ENCODE measurements at places on chromosomes 12 and 14.

DNA sequence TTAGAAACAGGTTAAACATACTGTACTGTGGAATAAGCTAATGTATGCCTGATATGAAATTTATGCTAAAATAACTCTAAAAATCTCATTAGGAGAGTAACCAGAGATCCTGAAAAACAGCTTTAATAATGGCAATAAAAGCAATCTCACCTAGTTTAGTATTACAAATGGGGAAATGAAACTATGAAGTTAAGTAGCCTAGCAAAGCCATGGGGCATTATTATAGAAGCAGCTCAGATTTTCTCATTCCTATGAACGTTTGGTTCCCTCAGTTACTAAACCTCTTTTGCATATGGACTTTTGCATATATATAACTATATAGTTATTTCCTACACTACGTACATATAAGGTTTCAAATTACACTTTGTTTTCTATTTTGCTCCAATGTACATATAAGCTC is 25.0 kb upstream of the APPL2 start:
- no peak for DNase-seq

DNA sequence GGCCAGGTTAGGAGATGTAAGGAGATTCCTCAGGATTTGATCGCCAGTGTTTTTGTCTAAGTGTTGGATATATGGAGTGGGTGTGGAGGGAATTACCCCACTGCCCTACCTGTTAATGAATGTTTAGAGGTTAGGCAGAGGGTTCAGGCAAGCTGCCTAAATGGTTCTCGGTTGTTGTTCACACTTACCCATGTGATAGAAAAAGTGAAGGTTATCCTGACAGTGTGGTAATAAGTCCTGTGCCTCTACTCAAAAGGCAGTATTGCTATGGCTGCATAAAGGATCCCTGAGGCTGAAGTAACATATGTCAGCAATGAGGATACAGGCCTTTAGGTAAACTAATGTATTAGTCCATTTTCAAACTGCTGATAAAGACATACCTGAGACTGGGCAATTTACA is 112.0 kb downstream of the GPHN start:
- no peak for DNase-seq

GRCh38 chr12:104588047-104588920 is 131.5 kb downstream of the CHST11 start:
- peak; percentile 84 for DNase-seq

DNA sequence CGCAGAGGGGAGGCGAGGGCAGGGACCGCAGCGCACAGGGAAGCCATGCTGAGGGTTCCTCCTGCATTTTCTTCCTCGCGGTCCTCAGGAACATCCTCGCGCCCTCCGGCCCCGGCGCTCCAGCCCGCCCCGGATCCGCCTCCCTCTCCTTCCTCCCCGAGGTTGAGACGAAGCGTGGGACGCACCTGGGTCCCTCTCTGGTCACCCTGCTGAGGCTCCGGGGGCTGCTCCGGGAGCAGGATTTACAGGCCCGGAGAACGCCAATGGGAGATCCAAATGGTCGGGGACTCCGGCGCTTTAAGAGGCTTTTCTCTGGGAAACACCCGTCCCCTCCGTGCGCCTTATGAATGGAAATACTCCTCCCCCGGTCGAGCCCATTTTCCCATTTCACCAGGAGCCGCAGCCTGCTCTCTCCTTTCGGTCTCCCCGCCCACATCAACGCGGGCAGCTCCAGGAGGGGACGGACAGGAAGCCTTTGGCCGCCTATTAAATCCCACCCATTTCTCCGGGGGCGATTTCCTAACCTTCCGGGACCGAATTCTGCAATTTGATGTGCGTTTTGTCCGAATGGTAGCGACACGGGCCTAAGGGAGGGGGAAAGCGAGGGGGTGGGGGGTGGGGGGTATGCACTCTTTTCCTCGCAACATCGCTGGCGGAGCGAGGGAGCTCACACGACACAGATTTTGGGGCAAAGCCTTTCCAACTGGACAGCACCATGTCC is at the start of gene UNC79:
TSS of gene UNC79 (plus strand) at position 625 of the 721 bp plus-strand sequence. CDS start at position 716, 91 bp downstream.
- no peak for DNase-seq

DNA sequence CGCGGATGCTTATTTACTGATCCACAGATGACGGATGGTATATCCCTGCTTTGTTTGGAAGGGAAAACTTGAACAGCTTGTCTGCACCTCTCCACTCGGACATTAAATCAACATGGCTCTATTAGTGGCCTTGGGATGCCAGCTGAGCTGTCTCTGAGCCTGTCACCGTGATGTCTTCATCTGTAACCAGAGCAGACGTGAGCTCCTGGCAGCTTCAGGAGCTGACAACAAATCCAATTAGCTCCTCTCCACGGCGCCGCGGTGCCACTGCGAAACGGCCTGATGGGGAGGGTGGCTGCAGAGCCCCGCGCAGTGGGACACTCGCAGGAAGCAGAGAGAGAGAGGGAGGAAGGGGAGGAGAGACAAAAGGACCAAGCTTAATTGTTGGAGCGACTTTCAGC is 112.3 kb downstream of the PAPOLA start:
- DNase-seq, result no peak

- DNase-seq, result no peak
Measured at GRCh38 chr14:22481546-22481945, 107.5 kb downstream of the DAD1 start.

GRCh38 chr14:97106166-97106565 is 309.0 kb downstream of the VRK1 start:
- no peak for DNase-seq

GRCh38 chr12:104486943-104487819 is 30.4 kb downstream of the CHST11 start:
- DNase-seq, result no peak

GRCh38 chr12:62971769-62972525 is 37.0 kb upstream of the PPM1H start:
- no peak for DNase-seq

DNA sequence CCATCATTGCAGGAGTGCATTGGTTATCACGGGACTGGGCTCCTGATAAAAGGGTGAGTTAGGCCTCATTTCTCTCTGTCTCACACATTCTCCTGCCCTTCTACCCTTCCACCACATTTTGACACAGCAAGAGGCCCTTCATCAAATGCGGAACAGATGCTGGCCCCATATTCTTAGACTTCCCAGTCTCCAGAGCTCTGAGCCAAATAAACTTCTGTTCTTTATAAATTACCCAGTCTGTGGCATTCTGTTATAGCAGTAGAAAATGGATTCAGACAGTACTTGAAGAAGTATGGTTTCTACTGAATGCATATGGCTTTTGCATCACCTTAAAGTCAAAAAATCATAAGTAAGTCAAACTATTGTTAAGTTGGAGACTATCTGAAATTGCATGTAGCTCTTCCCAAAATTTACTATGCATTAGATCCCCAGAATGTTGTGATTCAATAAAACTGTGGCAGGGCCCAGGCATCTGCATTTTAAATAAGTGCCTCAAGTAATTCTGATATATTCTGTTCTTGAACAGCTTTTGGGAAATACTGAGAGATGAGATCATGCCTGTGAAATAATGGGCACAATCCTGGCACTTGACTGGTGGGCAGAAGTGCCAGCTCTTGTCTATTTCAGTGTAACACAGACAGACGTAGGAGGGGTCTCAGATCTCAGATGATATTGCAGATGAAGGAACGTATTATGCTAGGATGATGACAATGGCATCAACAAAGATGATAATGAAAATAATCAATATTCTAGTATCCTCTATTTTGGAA is 68.2 kb downstream of the E2F7 start:
- no peak for DNase-seq

- no peak for DNase-seq
Measured at GRCh38 chr14:71918955-71919354, 13.3 kb upstream of the RGS6 start.

DNA sequence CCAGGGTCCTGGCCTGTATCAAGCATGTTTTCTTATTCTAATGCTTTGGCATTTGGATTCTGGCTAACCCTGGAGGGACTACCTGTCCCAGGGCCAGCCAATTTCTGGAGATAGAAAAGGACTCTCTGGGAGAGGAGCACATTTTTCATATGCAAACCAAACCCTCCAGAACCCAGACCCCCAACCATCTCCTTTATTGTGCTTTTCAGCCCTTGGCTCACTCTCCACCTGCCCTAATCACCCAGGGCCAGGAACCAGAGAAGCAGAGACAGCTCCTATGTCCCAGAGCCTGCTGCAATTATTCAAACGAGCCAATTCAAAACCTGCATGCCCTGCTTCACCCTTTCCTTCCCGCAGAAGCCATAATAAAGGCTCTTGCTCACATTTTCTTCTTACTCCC is 23.8 kb downstream of the HSPB8 start:
- DNase-seq, result no peak

- DNase-seq, result no peak
Measured at GRCh38 chr12:47862881-47863280, 41.9 kb downstream of the VDR start.

- DNase-seq, result no peak
Measured at GRCh38 chr12:38151991-38152700, 164.4 kb upstream of the ALG10B start.

DNA sequence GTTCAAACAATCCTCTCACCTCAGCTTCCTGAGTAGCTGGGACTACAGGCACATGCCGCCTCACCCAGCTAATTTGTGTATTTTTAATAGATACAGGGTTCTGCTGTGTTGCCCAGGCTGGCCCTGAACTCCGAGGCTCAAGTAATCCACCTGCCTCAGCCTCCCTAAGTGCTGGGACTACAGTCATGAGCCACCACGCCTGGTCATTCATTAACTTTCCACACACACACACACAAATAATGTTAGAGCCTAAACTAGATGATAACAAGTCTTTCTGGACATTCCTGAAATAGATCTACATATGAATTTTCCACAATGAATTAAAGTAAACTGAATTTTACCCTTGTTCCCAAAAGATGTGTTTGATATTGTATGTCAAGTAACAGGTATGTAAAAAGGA is 776.0 kb downstream of the GALC start:
- DNase-seq, result no peak

DNA sequence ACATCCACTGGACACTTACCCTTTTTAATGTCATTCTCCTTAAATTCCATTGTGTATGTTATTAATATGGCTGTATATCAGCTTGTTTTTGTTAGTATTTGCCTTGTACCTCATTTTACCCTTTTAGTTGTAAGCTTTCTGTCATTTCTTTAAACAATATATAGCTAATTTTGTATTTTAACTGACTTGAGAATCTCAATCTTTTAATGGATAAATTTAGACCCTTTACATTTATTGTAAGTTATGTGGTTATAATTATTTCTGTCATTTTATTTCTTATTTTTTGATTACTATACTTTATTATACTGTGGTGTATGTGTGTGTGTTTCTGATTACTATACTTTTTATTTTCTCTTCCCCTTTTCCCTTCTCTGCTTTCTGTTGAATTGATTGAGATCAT is 159.0 kb upstream of the LHX5 start:
- no peak for DNase-seq

- DNase-seq, result peak; percentile 81
Measured at GRCh38 chr12:105409801-105410471, 79.4 kb downstream of the C12orf75 start.

DNA sequence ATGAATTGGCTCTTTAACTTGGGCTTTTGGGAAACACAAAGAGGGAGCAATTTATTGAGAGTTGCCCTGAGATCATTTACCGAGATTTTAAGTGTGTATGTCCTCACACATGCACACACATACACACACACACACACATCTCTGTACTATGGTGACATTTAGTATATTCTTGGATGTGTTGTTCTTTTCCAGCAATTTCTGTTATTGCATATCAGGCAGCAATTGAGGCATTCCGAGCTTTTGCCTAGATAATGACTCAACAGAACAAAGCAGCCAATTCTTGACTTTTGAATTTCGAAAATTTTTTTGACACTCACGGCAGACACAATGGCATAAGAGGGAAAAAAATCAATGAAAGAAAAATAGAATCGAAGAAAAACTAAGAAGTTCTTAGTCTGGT is 248.5 kb downstream of the DUSP6 start:
- no peak for DNase-seq

- peak; percentile 95 for DNase-seq
Measured at GRCh38 chr12:12979731-12980259, 20.3 kb downstream of the HEBP1 start.

DNA sequence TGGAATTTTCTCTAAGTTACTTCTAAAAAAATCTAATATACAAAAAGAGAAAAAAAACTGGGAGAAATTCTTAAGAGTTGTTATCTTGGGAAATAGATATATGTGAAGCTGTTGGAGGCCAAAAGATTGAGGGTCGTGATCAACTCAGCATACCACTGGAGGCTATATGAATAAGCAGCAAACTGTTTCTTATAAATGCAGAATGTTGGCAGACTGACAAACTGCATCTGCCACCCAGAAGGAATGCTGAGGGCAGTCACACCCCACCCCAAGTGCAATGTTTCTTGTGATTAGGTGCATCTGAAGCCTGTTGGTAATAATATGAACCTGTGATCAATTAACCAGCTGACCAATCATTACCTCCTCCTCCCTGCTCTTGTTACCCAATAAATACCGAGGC is 818.6 kb upstream of the MGAT4C start:
- peak; percentile 17 for DNase-seq

DNA sequence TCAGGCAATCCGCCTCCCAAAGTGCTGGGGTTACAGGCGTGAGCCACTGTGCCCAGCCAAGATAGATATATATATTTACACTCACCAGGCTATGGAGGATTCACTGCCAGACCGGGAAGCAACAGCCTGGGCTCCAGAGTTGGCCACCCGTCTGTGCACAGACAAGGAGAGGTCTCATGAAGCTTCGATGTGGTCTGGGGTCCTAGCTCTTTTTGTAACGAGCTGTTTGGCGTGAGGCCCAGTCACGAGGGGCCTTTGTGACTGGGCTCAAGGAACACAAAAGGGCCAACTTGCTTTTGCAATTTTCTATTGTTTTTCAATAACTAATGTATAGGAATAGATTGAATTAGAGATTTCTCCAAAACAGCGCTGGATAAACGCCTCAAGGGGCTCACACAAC is 77.6 kb upstream of the EIF5 start:
- DNase-seq, result no peak

DNA sequence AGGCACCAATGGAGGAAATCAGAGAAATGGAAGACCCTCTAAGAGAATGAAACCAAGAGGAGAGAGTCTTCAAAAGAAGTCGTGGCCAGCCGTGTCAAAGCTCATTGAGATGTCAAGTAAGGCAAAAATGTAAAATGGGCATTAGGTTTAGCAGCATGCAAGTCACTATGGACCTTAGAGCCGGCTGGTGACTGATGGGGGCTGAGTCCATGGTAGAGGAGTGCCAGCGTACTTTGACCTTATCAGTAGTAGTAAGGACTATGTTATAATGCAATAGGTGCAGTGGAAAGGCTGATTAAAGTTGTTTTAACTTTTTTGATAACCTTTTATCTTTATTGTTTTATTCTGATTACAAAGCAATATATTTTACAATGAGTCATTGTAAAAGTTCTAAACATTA is 66.5 kb downstream of the ANO6 start:
- DNase-seq, result no peak

DNA sequence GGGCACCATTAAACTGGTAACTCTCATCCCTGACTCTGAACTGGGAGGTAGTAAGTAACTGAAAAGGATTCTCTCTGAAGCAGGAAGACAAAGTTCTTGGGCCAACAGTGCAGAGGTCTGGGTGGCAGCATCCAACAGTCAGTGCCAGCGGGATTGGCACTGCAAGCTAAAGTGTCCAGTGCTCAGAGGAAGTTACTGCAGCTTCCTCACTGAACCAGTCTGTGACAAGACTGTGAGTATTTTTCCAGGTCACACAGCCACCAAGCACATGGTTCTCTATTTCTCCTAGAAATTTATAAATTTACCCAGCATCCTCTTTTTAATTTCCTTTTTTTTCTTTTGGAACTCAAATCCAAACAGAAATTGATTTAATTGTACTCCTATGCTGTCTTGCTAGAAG is 81.6 kb upstream of the FAR2 start:
- no peak for DNase-seq

- DNase-seq, result peak; percentile 38
Measured at GRCh38 chr14:99756796-99757195, 36.4 kb upstream of the EML1 start.

GRCh38 chr14:103535081-103535890 is 6.3 kb downstream of the TRMT61A start:
- DNase-seq, result no peak

All from fibroblast of skin of right biceps (primary cell).